ENCODE measurements at places on chromosomes 7 and 10. TPM values are rescaled to one million over a fixed set of nuclear protein-coding genes. Genes with fewer than 3 reads are reported as not detected.

CDC14C gene
- total RNA-seq = not detected

SLC16A12 gene
- 0.29 TPM for total RNA-seq

POLR2J3 gene
- total RNA-seq = 0.77 TPM

SORBS1 gene
- 397 TPM for total RNA-seq

HABP2 gene
- not detected for total RNA-seq

PLCE1 gene
- total RNA-seq = 14.1 TPM

CACNB2 gene
- 19.4 TPM for total RNA-seq

PAXIP1 gene
- 16.3 TPM for total RNA-seq

NUDT13 gene
- not detected for total RNA-seq

WAPL gene
- total RNA-seq = 45.4 TPM

DNA sequence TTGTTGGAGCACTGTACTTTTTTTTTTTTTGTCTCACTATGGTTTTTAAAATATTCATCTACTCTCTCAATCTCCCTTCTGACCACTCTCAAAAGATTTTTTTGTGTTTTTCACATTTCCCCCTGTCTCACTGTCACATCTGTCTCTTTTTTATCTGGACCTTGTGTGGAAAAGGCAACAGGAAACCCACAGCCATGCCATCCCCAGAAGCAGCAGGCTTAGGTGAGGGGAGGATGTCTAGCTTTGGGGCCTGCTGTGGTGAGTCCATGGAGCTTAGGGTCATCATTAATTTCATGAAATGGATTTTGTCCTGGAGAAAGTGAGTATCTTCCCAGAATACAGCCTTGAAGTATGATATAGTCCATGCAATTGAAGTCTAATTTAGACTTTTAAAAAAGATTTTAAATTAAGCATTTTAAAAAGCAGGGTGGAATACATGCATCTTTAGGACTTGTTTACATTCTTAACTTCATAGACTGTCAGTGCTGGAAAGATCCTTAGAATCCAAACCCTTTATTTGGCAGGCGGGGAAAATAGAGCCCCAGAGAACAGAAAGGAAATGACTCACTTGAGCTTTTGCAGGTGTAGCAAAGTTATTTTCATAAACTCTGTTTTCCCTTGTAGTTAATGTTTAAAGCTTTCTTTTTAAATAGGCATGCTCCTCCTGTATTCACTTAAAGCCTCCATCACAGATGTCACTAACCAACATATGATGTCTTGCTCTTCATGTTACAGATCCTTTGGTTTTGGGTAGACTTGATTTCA, 25.1 kb downstream of the MINDY4 start:
- no peaks in the 10 kb centered on the region for H3K27me3 ChIP-seq
- peaks cover 9% of the 10 kb centered on the region for H3K4me1 ChIP-seq
- no peak for DNase-seq
- peak overlapping the region; percentile 67 for H3K27ac ChIP-seq
- no peak overlapping the region for H3K4me3 ChIP-seq

- no peak for DNase-seq
- H3K4me1 ChIP-seq = no peaks in the 10 kb centered on the region
- no peak overlapping the region for H3K27ac ChIP-seq
- no peak overlapping the region for H3K4me3 ChIP-seq
These were observed 14.5 kb downstream of the GIMAP5 start for GRCh38 chr7:150751702-150752101.

- DNase-seq = no peak
- H3K4me3 ChIP-seq = no peak overlapping the region
- H3K36me3 ChIP-seq = no peaks in the 10 kb centered on the region
These were observed 1.7 kb upstream of the TRIP6 start for GRCh38 chr7:100865372-100865911.

DNA sequence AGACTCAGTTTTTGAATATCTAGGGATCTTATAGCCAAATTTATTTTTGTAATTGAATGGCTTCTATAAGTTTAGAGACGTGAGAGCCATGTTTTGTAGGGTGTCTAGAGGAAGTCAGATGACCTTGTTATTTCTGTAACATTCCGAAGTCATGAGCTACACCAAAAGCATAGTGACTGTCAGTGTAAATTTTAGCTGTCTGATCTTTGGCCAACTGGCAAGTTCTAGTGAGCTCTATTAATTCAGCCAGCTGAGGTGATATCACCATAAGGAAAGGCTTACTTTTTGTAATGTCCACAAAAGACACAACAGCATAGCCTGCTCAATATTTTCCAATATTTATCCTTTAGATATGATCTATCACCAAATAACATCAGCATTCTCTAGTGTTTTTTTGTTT, 9.9 kb upstream of the NT5C3A start:
- DNase-seq = no peak
- no peak overlapping the region for H3K4me3 ChIP-seq
- H3K36me3 ChIP-seq = no peaks in the 10 kb centered on the region

DNA sequence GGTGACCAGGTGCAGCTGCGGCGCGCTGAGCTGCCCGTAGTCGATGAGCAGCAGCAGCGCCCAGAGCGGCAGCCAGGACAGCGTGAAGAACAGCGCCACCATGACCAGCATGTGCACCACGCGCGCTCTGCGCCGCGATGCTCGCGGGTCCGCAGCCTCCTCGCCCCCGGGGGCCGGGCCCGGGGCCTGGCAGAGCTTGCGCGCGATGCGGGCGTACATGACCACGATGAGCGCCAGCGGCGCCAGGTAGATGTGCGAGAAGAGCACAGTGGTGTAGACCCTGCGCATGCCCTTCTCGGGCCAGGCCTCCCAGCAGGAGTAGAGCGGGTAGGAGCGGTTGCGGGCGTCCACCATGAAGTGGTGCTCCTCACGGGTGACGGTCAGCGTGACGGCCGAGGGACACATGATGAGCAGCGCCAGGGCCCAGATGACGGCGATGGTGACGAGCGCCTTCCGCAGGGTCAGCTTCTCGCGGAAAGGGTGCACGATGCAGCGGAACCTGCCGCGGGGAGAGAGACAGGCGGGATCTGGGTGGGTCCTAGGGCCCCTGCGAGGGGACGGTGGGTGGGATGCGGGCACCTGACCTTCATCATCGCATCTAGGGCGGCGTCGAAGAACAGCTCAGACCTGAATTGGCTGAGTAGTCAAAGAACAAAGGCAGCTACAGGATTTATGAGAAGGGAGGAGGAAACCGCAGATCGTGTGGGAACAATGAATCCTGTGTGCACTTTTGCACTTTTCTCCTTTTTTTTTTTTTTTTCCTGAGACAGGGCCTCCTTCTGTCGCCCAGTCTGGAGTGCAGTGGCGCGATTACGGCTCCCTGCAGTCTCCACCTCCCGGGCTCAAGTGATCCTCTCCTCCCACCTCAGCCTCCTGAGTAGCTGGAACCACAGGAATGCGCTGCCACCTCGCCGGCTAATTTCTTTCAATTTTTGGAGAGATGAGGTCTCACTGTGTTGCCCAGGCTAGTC, 22.4 kb upstream of the PPA1 start:
- no peak overlapping the region for H3K4me3 ChIP-seq
- no peak for DNase-seq
- H3K27ac ChIP-seq = no peak overlapping the region

- peak overlapping the region; percentile 96 for H3K4me3 ChIP-seq
- H3K27ac ChIP-seq = peak overlapping the region; percentile 85
- peak; percentile 17 for DNase-seq
- H3K36me3 ChIP-seq = no peaks in the 10 kb centered on the region
- no peaks in the 10 kb centered on the region for H3K27me3 ChIP-seq
These were observed 41.6 kb downstream of the HK1 start for GRCh38 chr10:69319841-69320316.

- H3K27me3 ChIP-seq = no peaks in the 10 kb centered on the region
- H3K36me3 ChIP-seq = no peaks in the 10 kb centered on the region
- H3K4me1 ChIP-seq = no peaks in the 10 kb centered on the region
- no peak overlapping the region for H3K27ac ChIP-seq
These were observed 476.1 kb downstream of the IPMK start for GRCh38 chr10:57791546-57791945.

DNA sequence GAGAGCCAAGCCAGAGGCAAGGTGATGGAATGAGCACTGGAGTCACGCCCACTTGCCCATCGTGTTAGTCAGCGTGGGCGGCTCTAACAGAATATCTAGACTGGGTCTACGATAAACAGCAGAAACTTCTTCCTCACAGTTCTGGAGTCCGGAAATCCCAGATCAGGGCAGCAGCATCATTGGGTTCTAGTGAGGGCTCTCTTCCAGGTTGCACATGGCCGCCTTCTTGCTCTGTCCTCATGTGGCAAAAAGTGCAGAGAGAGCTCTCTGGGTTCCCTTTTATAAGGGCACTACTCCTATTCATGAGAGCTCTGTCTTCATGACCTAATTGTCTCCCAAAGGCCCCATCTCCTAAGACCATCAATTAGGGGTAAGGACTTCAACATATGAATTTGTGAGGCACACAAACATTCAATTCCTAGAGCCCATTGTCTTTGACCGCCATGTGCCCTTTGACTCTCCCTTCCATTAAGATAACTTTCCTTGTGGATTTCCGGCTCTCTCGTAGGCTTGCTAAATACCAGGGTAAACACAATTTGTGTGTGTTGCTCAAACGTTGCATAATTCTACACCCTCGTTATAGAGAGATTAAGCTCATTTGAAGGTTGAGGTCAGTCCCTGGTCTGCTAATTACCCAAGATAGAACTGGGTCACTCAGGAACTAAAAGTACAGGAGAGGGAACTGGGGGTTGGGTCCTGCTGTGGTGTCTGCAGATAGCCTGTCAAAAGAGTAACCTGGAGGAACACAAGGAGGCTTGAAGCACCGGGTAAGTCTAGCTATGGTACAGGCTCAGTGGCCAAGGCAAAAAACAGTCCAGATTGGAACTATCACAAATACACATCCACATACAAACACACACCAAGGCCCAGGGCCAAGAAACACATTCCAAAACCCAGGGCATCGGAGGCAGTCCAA, 28.7 kb upstream of the USP6NL start:
- no peaks in the 10 kb centered on the region for H3K4me1 ChIP-seq
- no peaks in the 10 kb centered on the region for H3K27me3 ChIP-seq
- no peak for DNase-seq
- no peaks in the 10 kb centered on the region for H3K36me3 ChIP-seq
- no peak overlapping the region for H3K4me3 ChIP-seq
- H3K27ac ChIP-seq = no peak overlapping the region

DNA sequence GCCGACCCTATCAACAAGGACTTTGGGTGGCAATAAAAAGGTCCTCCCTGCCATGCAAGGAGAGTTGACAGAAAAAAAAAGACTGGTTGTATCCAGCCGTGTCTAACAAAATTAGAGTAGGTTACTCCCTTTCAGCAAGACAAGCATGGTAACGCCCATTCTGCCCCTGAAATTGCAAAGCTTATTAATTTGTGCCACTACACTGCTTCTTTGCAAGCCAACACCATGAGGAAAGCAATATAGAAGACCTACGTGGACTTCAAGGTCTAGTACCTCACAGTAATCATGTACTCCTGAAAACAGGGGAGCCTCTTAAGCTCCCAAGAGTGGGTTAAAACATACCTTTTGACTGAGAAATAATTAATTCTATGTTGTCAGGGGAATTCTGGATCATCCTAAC, 90.3 kb downstream of the FRMPD2 start:
- no peak for DNase-seq
- H3K4me1 ChIP-seq = no peaks in the 10 kb centered on the region
- H3K27me3 ChIP-seq = no peaks in the 10 kb centered on the region
- H3K4me3 ChIP-seq = no peak overlapping the region

- no peaks in the 10 kb centered on the region for H3K27me3 ChIP-seq
- DNase-seq = no peak
- H3K4me3 ChIP-seq = no peak overlapping the region
- no peak overlapping the region for H3K27ac ChIP-seq
These were observed 105.7 kb downstream of the HBP1 start for GRCh38 chr7:107274506-107274905.

- DNase-seq = no peak
- no peaks in the 10 kb centered on the region for H3K4me1 ChIP-seq
- H3K27ac ChIP-seq = no peak overlapping the region
- no peaks in the 10 kb centered on the region for H3K27me3 ChIP-seq
These were observed 7.5 kb upstream of the OPTN start for GRCh38 chr10:13092291-13093102.

GRCh38 chr10:98560565-98560964, 113.8 kb upstream of the HPS1 start:
- DNase-seq = no peak
- H3K27ac ChIP-seq = no peak overlapping the region
- no peaks in the 10 kb centered on the region for H3K27me3 ChIP-seq

DNA sequence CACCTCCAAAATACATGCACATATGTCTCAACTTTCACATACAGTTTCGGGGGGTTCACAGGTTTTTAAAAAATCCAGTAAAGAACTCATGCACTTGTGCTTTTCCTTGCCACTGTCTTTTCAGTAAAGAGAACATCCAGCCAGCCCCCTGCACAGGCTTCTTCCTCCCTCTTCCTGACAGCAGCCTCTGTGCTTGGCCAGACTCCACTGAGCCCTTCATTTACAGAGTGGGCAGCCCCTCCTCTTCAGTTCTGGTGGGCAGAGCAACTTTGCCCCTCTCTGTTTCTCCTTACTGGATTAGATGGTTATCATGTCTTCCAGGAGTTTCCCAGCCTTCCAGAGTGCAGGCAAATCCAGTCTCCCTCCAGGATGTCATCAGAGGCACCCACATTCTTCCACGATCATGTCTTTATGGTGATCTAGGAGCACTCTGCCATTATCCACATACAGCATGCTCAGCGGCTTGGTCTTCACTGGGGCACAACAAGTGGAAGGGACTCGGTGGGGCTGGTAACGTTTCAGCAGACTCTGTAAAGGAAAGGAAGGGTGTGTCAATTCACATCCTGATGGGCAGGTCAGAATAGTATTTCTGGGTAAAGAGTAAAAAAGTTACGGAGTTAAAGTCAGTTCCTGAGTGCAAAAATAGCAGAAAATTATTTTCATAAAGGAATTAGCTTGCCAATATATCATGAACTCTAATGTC, 8.8 kb downstream of the NODAL start:
- H3K27me3 ChIP-seq = no peaks in the 10 kb centered on the region
- DNase-seq = no peak
- H3K4me1 ChIP-seq = no peaks in the 10 kb centered on the region
- H3K4me3 ChIP-seq = no peak overlapping the region

DNA sequence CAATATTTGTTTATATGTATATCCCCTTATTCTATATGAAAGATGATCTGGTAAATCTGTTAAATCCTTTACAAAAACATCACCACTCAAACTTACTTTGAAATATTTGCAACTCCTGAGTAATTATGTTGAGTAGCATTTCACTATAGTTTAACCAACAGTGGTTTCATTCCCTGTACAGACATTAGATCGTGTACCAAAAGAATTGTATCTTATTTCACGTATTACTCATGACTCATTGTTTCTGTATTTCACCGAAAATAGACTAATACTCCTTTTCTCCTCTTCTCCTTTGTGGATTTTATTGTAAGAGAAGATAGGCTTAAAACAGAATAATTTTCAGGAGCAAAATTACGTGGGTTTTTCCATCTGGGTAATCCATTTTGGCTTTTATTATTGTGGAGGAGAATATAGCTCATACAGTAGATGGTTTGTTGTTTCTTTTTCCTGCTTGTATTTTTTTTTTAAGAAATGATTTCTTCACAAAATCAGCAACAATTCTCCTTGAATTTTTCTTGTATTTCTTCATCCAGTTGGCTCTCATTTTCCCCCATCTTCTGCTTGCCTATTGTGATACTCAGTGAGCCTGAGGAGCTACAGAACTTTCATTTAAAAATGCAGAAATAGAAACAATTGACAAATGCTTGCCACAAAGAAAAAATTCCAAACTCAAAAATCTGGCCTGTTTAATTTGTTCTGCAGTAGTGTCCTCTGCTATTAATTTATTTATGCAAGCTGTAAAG, 90.6 kb upstream of the OIT3 start:
- peak overlapping the region; percentile 71 for H3K27ac ChIP-seq
- peaks cover 4% of the 10 kb centered on the region for H3K4me1 ChIP-seq
- peak overlapping the region; percentile 4 for H3K4me3 ChIP-seq
- H3K27me3 ChIP-seq = no peaks in the 10 kb centered on the region
- no peaks in the 10 kb centered on the region for H3K36me3 ChIP-seq
- DNase-seq = no peak

GRCh38 chr10:88178758-88179157, 315.3 kb downstream of the PTEN start:
- no peak for DNase-seq
- no peaks in the 10 kb centered on the region for H3K36me3 ChIP-seq
- H3K4me1 ChIP-seq = no peaks in the 10 kb centered on the region
- no peak overlapping the region for H3K27ac ChIP-seq
- no peaks in the 10 kb centered on the region for H3K27me3 ChIP-seq
